ENCODE measurements at places on chromosomes 7 and 10. TPM values are rescaled to one million over a fixed set of nuclear protein-coding genes. Genes with fewer than 3 reads are reported as not detected.
A peak's percentile ranks its signal among the peaks of the same experiment; 100 is the strongest.

UNCX gene
- total RNA-seq, result not detected

INA gene
- 0.55 TPM for total RNA-seq

GHRHR gene
- not detected for total RNA-seq

DNAH11 gene
- 6.8 TPM for total RNA-seq

GPR146 gene
- 10.0 TPM for total RNA-seq

H2BK1 gene
- total RNA-seq, result not detected

PLPP4 gene
- not detected for total RNA-seq

SPAM1 gene
- total RNA-seq, result not detected

GARIN1A gene
- total RNA-seq, result not detected

SH2D4B gene
- total RNA-seq, result not detected

GRCh38 chr10:112700215-112700671, 249.8 kb upstream of the TCF7L2 start:
- DNase-seq, result no peak

GRCh38 chr7:79820387-79820786, 314.2 kb upstream of the GNAI1 start:
- DNase-seq, result peak; percentile 35

DNA sequence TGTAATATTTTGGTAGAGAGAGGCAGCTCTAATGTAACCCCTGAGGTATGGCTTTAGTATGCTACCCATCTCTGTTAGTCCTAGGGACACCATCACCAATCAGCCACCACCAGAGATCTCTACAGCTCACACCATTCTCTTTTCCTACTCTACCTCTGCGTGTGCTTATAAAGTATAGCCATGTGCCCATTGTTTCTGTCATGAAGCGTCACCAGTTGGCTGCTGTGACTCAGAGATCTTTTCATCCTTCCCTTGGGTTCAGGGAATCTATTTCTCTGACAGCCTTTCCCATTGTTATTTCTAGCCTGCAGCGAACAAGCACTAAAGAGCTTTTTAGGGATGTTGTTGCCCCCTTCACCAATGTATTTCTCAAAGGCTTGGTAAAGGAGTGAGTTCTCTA, 103.3 kb downstream of the TPST1 start:
- no peak for DNase-seq

GRCh38 chr10:107545717-107546116, 381.2 kb upstream of the SORCS1 start:
- no peak for DNase-seq

- no peak for DNase-seq
These were observed 58.1 kb downstream of the WDR37 start for GRCh38 chr10:1114315-1114714.

DNA sequence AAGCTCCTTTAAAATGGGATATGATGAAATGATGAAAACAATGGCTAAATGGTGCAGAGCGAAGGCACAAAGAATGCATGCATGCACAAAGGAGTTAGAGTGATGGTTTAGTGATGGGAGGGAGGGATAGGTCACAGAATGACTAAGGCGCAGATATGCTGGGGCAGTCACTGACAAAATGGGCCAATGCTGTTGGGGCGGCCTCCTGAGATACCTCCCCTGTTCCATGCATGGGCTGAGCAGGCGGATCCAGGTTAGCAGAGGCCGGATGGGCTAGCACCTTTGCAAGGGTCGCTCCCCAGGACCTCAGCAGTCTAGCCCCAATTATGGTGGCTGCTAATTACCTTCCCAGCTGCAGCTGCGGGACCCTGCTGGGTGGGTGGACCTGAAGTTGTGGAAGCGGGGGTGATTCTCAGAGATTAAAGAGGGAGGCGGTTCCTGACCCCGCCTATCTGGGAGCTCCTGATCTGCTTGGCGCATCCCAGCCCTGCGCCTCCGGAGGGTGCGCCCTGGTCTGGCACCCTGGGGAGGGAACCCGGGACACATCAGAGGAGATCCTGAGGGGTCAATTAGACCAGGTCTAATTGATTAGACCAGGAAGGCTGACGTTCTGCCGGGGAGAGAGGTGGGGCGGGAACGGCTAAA, 175.0 kb downstream of the CYP26A1 start:
- DNase-seq, result no peak

- DNase-seq, result no peak
These were observed 275.1 kb downstream of the DOCK4 start for GRCh38 chr7:111931016-111931517.

- no peak for DNase-seq
These were observed 76.2 kb upstream of the KIAA1217 start for GRCh38 chr10:24132741-24133140.

- DNase-seq, result no peak
These were observed 382.0 kb upstream of the ADARB2 start for GRCh38 chr10:2119316-2119715.

- DNase-seq, result no peak
These were observed 3.7 kb downstream of the PLPP4 start for GRCh38 chr10:120460776-120461175.

DNA sequence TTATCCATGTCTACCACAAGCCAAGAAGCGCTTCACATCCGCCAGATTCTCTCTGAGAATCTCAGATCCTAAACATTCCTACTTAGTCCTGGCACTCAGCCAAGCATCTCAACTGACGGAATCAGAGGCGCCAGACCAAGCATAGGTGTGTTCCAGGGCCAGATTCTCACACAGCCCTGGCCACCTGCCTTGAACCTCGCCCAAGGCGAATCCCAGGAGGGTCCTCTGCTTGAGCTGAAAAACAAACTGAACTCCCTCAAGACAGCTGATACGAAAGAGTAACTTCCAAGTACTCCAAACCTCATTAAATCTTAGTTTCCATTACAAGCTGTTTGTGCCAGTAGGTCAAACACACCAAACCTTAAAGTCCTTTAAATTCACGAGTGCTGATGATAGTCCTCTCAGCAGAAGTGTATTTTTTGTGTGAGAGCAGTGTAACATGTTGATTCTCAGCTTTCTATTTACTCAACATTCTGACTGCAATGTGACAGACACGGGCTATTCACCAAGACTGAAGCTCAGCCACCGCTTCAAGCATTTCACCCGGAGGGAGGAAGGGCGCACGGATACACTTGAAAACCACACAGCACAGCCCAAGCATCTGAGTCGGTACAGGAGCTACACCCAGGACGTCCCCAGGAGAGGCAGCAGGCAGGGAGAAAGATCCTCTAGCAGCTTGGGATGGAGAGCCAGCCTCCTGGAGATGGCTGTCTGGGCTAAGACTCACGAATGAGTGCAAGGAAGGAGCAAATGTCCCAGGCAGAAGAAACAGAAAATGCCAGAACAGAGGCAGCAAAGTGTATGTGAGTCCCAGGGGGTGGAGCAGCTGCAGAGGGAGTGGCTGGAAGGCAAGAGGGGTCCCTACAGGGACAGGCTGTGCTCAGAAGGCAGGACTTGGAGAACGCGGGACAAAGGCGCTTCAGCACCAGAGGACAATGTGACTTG, 6.0 kb downstream of the PARD3 start:
- DNase-seq, result peak; percentile 32

DNA sequence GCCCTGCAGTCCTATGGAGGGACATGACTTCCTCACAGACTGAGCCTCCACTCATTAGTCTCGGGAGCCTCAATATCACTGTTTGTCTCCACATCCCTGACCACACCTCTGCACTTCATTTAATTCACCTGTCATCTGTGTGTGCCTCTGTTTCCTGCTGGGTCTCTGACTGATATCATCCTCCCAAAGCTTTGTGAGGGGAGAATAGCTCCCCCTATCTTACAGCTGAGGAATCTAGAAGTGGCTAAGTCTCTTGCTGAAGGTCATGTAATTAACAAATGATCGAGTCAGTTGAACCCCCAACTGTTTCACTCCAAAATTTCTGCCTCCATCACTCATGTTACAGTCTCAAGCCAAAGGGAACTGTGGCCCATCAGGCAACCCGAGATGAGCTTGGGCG, 5.5 kb upstream of the CPXM2 start:
- no peak for DNase-seq

GRCh38 chr10:98045785-98046389, 15.5 kb upstream of the CRTAC1 start:
- DNase-seq, result peak; percentile 27

- DNase-seq, result no peak
These were observed 84.0 kb downstream of the UBE3C start for GRCh38 chr7:157222687-157223086.

DNA sequence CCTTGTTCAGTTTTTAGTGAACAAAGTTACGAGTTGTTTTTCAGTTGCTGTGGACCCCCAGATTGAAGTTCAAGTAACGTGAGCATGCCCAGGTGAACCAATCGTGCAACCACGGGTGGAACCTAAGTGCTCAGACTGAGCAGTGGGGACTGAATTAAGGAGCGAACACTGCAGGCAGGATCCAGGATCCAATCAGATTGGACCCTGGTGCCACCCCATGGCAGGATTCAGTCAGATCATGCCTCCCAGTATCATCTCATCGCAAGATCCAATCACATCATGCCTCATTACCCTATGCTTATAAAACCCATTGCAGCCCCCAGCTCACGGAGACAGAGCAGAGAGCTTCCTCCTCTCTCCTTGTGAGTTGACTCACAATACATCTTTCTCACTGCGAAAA, 80.9 kb downstream of the PFKFB3 start:
- no peak for DNase-seq

DNA sequence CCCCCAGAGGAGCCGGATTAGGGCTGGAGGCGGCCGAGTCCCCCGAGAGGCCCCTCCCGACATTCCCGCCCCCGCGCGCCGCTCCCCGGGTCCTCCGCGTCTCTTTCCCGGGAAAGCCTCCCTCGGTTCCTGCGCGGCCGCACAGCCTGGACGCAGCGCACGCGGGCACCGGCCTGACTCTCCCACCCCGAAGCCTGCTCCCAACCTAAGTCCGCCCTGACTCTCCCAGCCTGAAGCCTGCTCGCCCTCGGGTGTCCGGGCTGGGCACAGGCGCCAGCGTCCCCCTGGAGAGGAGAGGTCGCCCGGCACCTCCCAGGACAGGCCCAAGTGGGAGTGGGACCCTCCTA, 441 bp upstream of the VENTX start:
- DNase-seq, result no peak

DNA sequence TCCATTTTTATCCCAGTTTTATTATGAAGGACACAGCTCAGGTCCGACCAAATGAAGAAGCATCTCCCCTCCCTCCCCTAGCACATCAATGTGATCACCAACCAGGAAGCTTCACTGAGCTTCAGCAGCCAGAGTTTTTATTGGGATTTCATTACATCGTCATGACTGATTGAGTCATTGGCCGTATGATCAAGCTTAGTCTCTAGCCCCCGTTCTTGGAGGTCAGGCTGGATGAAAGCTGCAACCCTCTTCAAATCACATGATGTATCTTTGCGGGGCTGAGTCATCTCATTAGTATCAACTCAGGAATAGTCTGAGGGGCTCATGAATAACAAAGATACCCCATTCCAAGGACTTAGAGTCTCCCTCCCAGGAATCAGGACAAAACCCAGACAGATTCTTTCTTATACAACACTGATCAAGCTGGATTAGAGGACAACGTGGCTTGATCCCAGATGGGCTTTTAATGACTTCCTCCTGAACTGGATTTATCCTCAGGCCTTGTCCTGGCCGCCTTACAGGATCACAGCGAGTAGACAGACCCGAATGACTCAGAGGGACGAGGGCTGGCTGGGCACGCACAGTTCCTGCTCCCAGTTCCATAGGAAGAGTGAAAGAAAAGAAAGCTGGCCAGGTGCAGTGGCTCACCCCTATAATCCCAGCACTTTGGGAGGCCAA, 14.5 kb downstream of the LIMK1 start:
- peak; percentile 70 for DNase-seq

DNA sequence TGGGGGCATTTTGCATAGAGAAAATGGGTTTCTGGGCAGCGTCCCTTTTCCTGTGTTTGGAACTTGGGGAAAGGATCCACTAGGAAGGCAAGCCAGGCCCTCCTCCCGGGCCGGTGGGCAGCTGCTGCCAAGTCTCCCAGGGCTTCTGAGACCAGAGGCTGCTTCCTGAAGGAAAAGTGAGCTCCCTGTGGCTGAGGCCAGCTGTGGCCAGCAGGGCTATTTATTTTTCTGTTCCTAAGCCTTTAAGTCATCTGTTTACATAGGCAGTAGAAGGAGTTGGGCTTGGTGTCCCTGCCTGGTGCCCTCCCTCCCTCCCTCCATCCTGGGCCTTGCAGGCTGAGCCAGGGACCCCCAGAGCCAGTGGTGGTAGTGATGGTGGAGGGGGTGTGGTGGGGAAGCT, 70.5 kb upstream of the COL13A1 start:
- DNase-seq, result no peak

- DNase-seq, result no peak
These were observed 8.8 kb upstream of the DNTT start for GRCh38 chr10:96295475-96295874.

- no peak for DNase-seq
These were observed 2.4 kb downstream of the CYP51A1 start for GRCh38 chr7:92131764-92132330.

DNA sequence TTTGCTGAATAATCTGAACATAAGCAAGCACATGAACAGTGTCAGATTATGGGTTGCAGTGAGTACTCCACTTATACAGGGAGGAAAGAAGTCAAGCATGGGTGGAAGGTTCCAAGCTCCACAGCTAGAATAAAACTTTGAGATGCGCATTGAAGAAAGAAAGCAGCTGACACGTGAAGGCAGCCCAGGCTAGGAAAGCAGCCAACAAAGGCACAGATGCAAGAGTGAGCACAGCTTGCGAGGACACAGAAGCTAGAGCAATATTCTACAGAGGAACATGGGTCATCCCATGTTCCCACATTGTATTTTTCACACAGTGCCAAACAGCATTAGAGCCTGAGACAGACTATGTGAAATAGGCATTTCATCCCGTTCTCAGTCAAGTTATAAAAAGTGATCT, 194.6 kb upstream of the TBX20 start:
- DNase-seq, result no peak

DNA sequence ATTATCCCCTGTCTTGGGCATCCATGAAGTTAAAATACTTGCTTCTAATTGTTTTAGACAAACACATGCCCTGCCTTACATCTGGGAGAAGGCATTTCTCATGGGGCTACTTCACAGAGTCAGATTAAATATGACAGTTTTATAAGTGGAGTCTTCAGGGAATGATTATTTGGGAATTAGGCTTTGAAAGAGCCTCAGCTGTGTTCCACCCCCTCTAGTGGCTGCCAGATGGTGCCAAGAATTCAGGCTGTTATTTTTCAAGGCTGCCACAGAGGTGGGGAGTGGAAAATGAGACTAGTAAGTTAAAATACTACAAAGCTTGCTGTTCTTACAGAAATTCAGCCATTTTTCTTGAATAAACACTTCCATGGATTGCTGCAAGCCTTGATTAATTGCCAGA, 45.8 kb upstream of the DNAH11 start:
- no peak for DNase-seq

All from uterus (tissue), 4 donors.